ENCODE measurements at places on chromosomes 13 and 19. TPM values are rescaled to one million over a fixed set of nuclear protein-coding genes. Genes with fewer than 3 reads are reported as not detected.
A peak's percentile ranks its signal among the peaks of the same experiment; 100 is the strongest.

DNA sequence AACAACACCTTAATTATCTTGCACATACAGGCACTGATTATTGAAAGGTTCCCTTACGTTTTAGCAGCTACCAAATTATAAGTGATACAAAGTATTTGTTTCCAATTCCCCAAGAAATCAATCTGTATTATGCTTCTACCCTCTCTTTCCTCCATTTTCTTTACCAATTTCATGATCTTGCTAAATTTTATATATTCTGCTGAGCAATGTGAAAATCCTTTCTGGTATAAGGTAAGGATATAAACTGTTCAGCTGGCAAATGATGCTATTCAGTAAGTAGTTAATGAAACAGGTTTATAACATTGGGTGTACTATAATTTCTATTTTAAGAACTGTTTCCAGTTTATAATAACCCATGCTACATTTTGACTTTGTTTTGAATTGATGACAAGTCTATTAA lies 985 bp upstream of the EEF1AKMT1 start:
- no peak for DNase-seq

DNA sequence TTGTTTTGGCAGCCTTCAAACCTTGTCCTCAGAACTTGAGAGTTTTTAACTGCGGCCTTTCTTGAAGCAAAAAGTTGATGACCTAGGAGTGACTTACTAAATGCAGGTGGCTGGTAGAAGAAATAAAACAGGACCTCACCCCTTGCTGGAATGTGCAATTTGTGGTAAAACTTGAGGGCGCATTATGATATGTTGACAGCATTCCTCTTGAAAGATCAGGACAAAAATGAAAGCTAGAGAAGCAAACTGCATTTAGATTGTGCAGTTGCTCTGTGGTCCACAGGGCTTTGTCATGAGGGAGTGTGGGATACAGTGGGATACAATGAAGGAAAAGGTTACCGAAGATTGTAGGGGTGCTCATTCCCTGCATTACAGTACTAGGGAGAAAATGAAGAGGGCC lies 504.2 kb downstream of the GPC6 start:
- no peak for DNase-seq

DNA sequence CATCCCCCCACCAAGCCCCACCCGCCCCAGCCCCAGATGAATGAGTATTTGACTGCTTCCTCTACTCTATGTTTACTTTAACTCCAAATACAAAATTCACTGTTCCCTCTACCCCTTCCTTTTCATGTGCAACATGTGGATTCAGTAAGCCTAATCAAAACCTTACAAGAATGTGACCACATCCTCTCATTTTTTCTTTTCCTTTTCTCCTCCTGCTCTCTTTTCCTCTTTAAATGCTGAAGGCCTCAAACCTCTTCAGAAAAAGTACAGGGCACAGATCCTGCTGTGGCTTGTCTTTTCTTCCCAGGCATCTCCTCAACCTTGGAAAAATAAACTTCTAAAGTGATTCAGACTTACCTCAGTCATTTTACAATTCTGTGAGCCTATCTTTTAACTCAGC lies 119.0 kb downstream of the MYCBP2 start:
- DNase-seq: peak; percentile 76

The APC2 gene
- 0.49 TPM for total RNA-seq

GRCh38 chr19:54141356-54141755 lies 3.8 kb downstream of the CNOT3 start:
- DNase-seq: no peak

DNA sequence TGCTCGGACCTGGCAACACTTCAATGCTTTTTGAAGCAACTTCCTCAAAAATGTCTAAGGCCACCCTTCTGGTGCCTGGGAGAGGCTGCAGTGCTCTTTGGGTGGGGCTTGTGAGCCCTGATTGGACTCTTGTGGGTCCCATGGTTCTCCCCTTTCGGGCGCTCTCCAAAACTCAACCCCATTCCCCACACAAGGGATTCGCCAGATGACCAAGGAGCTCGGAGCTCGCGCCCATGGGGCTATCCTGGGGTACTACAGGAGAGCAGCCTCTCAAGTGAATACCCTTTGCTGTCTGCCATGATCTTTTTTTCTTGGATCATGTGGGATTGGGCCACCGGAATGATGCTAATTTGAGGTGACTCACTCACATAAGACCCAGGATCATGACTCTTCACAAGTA lies 29.7 kb upstream of the KL start:
- DNase-seq: peak; percentile 9

The CEACAM16 gene
- not detected for total RNA-seq

The ALG11 gene
- total RNA-seq: 26.1 TPM

GRCh38 chr13:37616131-37616530 lies 17.6 kb upstream of the POSTN start:
- no peak for DNase-seq

- DNase-seq: no peak
These were observed 8.8 kb downstream of the METTL21C start for GRCh38 chr13:102686024-102686423.

DNA sequence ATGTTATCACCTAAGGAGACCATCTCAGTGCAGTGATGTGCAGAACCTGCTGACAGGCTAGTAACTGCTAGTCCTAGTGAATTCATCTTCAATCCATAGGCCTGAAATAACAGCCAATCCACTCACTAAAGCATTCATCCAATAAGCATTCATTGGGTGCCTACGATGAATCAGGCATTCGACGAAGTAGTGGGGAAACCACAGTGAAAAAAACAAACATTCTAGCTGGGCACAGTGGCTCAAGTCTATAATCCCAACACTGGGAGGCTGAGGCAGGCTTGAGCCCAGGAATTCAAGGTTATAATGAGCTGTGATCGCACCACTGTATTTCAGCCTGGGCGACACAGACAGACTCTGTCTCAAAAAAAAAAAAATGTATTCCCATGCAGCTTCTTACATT lies 135.6 kb downstream of the RNF17 start:
- no peak for DNase-seq

DNA sequence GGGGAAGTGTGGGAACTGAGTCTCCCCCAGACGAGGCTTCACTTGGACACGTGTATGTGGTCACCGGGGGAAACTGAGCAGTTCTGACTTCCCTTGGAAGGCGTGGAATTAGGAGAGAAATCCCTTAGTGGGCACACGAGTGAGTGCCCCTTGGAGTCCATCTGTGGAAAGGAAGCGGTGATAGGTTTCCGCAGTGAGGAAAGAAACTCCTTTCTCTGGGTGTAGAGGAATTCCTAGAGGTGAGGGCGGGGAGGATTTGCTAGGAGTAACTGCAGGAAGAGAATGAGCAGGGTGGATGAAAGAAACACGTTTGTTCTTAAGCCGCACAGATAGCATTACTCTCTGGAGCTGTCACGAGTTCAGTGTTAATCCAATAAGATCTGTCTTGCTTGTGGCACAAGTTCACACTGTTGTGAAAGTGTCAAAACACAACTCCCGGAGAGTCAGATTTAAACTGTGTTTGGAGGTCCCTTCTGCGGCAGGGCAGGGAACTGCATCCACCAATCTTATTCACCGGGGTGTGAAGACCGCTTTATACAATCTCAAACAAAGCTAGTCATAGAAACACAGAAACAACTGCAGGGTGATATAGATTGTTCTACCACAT lies 1.2 kb downstream of the KL start:
- no peak for DNase-seq

DNA sequence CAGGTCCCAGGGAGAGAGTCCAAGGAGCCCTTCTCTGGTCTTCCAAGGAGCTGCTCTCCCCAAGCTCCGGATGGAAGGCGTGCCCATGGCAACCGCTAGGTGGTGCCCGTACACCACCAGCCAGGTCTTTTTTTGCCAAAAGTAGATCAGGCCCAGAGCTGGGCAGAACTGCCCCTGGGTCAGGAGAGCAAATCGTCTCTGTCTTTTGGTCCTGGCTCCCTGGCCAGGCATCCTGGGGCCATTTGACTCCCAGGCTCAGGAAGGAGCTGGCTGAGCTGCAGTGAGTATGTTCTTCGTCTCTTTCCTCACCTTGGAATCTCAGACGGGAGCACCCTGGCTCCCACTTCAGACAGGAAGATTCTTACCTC lies 24.6 kb upstream of the BCL3 start:
- peak; percentile 86 for DNase-seq

The ZNF850 gene
- total RNA-seq: 4.4 TPM

DNA sequence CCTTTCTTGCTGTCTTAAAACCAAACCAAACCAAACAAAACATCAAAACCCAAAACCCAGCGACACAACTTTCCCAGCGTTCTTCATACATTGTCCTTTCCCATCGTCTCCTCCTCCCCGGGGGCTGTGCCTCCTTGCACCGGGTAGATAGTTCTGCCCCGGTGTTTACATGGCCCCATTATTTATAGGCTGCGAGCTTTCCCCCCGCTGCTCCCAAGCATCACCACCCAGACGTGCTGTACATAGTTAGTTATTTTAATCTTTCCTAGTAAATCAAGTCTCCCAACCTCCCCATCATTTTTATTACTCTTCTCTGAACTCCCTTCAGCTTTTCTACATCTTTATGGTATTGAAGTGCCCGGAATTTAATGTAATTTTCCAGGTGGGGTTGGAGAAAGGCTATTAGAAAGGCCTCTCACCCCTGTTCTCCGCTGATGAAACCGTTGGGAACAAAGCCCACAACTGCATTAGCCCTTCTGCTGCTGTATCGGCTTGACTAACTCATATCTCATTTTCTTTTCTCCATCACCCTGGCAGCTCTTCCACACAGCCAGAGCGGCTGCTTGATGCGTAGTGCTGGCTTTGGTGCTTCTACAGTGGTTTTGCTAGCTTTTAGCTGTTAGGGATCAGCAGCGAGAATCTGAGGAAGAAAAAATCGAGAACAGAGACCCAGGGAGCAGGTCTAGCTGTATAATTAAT lies 53.1 kb downstream of the FGF9 start:
- no peak for DNase-seq

DNA sequence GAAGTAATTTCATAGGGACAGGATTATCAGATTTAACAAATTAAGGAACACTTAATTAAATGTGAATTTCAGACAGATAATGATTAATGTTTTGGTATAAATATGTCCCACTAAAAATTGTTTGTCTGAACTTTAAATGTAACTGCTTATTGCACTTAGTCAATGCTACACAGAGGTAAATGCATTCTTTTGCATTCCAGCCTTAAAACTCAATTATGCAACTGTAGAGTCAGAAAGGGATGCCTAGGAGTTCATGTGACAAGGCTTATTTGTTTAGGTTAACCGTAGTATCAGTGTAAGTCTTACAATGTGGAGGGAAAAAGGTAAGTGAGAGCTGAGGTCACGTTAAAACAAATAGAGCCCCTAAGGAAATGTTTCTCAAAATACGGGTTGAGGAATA lies 347.2 kb upstream of the ARGLU1 start:
- no peak for DNase-seq

- DNase-seq: no peak
These were observed 34.3 kb upstream of the ZNRF4 start for GRCh38 chr19:5420953-5421352.

The EGLN2 gene
- total RNA-seq: 39.7 TPM

The ZNF468 gene
- total RNA-seq: 27.1 TPM

DNA sequence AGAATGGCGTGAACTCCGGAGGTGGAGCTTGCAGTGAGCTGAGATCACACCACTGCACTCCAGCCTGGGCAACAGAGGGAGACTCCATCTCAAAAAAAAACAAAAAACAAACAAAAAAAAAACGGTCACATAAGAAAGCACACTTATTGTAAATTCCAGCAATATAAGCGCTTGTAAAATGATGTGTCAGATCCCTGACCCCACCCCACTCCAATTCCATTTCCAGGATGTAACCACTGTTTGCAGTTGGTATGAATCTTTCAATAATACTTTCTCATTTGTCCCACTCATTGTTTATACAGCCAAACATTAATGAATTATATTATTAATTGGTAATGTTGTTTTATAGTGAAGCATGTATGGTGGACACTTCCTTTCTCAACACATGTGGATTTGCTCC lies 15.9 kb upstream of the CEACAM1 start:
- DNase-seq: no peak

GRCh38 chr13:77806518-77806917 lies 109.0 kb downstream of the SLAIN1 start:
- DNase-seq: no peak

DNA sequence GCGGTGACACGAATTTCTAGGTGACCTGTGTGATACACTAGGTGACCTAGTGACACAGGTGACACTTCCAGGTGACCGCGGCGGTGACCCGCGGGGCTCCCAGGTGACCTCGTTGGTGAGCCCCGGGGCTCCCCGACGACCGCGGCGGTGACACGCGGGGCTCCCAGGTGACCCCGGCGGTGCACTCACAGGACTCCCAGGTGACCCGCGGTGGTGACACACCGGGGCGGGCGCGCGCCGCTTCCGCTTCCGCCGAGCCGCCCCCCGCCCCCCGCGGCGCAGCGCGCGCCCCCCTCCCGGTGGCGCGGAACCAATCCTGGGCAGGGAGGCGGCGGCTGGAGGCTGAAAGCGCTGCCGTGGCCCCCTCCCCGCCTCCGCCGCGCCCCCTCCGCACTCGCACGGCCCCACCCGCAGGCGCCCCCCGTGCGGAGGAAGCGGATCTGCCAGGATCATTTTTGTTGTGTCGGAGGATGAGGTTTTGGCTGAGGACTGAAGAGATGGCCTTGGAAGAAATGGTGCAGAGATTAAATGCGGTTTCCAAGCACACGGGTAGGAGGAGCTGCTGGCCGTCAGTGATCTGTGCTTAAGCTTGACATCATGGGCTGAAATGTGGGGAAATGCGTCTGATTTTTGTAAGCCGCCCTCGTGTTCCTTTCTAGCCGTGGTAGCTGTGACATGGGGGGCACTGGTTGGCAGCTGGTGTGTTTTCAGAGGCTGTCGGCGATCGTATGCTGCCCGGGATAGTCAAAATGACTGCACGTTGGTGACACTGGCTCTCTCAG lies at the start of gene MCF2L:
Gene MCF2L, plus strand, starts transcription at position 305 of the 782 bp plus-strand sequence. Its CDS starts 166 bp downstream, at position 471.
- peak; percentile 6 for DNase-seq

DNA sequence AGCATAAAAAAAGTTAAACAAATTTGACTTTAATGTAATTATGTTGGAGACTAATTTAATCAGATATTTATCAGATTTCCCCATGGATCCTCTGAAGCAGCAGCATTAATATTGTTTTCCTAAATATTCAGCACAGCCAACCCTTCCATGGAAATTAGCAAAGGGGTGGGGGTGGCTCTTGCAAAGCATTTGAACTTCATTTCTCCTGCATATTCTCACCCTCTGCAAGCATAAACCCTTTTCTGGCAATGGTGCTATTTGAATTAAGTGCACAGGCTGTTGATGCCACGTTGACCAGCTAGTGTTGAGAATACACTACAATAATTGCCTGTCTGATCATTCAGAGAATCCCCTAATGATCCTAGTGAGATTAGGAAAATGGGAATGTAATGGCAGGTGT lies 488.1 kb upstream of the KLF12 start:
- DNase-seq: no peak

DNA sequence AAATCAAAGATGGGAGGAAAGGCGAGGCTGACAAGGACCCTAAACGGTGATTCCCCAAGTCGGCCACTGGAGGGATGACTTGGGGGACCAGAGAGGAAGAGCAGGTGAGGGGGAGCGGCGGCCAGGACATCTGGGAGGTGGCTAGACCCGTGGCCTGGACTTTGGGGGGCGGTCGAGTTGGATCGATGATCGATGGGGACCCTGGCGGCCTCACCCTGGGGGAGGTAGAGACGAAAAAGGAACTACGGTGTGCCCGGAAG lies 7.7 kb upstream of the CIRBP start:
- peak; percentile 60 for DNase-seq

The ARL11 gene
- total RNA-seq: not detected

The POGLUT2 gene
- total RNA-seq: 25.1 TPM

GRCh38 chr13:45683701-45684100 lies 18.4 kb upstream of the CBY2 start:
- no peak for DNase-seq
